ENCODE measurements at places on chromosomes 5 and 9.

- no peak for ATAC-seq
These were observed 121.5 kb upstream of the SNX2 start for GRCh38 chr5:122653087-122654017.

DNA sequence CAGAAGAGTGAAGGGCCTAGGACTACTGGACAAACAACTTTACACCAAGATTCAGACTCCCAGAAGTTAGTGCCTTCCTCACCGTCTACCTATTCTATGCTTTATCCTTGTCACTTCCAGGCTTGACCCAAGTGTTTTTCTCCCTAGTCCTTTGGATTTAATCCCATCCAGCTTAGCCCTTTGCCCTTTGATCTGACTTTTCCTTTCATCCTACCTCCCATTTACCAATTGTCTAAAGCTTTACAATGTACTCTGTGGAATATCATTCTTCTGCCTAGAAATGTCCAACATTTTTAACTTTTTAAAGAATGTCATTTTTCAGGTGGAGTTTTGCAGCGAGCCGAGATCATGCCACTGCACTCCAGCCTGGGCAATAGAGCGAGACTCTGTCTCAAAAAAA lies 292.1 kb downstream of the EPB41L4A start:
- no peak for ATAC-seq

DNA sequence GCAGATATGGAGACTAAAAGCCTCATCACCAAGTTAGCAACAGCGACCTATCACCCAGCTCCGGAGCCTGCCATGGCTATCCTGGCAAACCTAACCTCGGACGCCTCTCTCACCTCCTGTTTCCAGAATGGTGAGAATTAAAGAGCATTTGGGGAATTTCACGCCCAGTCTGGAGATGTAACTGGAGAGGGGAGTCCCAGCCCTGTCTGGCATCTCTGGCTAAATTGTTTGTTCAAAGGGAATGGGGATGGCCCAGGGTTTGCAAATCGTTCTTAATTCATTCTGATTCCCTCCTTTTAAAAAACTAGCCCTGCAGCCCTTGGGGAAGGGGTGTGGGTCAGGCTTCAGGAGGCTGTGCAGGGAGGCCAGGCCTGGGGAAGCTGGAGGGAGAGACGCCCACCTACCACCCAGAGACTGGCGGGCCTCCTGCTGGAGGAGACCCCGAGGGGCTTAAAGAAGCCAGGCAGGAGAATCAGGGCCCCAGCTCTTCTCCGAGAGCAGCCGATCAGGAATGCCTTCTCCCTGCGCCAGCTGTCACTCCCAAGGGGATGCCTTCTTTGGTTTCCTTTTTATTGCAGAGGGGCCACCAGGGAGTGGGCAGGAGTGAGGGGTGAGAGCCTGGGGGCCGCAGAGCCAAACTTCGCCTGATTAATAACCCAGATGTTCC lies 964 bp upstream of the COL5A1 start:
- ATAC-seq: no peak

- ATAC-seq: no peak
These were observed 36.1 kb downstream of the UHRF2 start for GRCh38 chr9:6449086-6449485.

- no peak for ATAC-seq
These were observed 167.8 kb downstream of the OLFM1 start for GRCh38 chr9:135255033-135255840.

- no peak for ATAC-seq
These were observed 354.0 kb upstream of the CLINT1 start for GRCh38 chr5:158212917-158213316.

- no peak for ATAC-seq
These were observed 24.4 kb downstream of the SMARCA2 start for GRCh38 chr9:2039294-2040180.

DNA sequence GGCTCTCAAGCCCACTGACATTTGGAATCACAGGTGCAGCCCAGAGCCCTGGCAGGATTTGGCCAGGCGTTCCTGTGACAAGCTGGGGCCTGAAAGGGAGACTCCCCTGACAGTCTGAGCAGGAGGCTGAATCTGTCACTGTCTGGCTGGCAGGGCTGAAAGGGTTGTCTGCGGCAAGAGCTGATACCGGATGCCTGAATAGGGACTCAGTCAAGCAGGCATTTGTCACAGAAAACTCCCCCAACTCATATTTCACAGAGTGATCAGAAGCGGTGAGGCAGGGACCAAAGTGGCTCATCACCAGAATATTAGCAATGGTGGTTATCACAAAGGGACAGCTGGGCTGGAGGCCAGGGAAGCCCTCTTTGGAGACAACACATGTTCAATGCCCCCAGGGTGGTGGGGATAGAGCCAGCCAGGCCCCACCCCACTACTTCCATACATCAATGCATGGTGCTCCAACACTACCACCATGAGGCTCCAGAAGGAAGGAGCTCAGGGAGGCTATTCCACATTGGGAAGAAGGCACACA lies 295.5 kb downstream of the DTWD2 start:
- ATAC-seq: no peak

GRCh38 chr9:112162621-112163413 lies 12.3 kb downstream of the SUSD1 start:
- ATAC-seq: no peak

DNA sequence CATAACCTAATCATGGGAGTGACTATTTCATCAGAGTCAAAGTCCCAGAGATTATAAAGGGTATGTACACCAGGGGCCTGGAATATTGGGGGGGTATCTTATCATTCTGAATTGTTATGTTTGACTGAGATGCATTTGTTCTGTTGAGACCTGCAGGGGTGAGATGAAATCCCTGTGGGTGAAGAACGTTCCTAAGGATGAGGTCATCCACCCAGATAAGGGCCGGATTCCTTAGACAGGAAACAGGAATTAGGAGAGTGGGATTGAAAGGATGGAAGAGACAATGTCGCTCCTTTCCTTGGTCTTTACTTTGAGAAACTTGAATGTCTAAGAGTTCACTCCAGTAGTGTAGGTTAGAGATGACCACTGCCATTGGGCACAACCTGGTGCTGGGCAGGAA lies 54.7 kb downstream of the GAS1 start:
- no peak for ATAC-seq

DNA sequence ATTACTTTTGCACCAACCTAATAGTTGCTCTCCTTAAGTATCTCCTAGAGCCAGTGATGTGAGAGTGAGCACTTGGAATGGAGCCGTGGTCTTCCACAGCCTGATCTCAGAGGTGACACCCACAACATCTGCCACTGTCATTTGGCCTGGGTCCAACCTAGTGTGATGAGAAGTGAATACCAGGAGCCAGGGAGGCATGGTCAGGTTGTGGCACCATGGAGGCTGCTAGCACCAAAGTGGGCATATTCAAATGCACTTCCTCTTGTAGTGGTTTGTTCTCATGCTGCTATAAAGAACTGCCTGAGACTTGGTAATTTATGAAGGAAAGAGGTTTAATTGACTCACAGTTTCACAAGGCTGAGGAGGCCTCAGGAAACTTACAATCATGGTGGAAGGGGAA lies 22.6 kb upstream of the CEP72 start:
- peak; percentile 81 for ATAC-seq

- no peak for ATAC-seq
These were observed 10.5 kb downstream of the DOCK2 start for GRCh38 chr5:169647566-169647965.

DNA sequence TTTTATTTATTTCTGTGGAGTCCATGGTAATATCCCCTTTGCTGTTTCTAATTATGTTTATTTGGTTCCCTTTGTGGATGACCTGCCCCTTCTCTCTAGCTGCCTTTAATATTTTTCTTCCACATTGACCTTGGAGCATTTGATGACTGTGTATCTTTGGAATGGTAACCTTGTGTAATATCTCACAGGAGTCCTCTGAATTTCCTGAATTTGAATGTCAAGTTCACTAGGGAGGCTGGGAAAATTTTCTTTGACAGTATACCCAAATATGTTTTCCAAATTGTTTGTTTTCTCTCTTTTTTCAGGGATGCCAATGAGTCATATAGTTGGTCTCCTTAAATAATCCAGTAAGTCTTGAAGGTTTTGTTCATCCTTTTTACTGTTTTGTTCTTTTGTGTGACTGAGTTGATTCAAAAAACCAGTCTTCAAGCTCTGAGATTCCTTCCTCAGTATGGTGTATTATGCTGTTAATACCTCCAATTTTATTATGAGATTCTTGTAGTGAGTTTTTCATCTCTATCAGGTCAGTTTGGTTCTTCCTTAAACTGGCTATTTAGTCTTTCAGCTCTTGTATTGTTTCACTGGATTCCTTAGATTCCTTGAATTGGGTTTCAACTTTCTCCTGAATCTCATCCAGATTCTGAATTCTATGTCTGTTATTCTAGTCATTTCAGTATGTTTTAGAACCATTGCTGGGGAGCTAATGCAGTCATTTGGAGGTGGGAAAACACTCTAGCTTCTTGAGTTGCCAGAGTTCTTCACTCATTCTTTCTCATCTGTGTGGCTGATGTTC lies 349.0 kb upstream of the TARS1 start:
- no peak for ATAC-seq

GRCh38 chr5:102762095-102762534 lies 7.0 kb downstream of the PAM start:
- peak; percentile 73 for ATAC-seq

DNA sequence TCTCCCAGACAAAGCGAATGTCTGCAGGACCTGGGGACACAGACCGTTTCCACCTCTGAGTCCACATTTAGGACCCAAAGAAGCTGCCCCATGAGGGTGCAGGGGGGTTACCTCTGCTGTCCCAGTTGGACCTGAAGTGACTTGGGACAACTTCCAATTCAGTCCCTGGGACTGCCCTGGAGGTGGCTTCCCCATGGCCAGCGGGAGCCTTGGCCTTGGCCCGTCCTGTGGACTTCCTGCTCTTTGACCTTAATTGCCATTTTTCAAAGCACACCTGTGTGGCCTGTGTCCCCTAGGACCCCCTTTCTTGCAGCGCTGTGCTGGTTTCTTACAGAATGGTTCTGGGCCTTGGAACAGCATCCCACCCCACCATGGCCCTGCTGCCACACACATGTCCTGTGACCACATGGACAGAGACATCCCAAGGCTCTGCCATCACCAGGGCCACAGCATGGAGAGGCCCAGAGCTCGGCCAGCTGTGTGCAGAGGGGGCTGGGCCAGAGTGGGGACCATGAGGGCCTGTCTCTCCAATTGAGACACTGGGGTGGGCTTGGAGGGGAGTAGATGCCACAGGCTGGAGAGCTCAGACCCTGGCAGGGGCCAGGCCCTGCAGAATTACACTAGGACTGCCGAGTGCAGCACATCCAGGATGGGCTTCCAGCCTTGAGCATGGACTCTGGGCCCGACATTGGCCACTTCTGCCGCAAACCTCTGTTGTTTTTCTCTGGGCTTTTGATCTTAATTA lies 45.8 kb downstream of the SECISBP2 start:
- no peak for ATAC-seq

DNA sequence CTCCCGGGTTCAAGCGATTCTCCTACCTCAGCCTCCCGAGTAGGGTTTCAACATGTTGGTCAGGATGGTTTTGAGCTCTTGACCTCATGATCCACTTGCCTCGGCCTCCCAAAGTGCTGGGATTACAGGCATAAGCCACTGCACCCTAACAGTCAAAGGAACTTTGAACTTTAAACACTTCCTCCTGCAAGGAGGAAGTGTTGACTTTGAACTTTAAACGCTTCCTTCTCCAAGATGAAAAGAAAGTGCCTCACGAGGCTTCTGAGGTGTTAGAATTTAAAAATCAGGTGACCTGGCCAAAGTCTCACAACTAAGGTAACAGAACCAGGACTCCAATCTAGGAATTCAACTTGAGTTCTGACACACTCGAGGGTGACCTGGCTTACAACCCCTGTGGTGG lies 150.9 kb downstream of the BRINP1 start:
- no peak for ATAC-seq

DNA sequence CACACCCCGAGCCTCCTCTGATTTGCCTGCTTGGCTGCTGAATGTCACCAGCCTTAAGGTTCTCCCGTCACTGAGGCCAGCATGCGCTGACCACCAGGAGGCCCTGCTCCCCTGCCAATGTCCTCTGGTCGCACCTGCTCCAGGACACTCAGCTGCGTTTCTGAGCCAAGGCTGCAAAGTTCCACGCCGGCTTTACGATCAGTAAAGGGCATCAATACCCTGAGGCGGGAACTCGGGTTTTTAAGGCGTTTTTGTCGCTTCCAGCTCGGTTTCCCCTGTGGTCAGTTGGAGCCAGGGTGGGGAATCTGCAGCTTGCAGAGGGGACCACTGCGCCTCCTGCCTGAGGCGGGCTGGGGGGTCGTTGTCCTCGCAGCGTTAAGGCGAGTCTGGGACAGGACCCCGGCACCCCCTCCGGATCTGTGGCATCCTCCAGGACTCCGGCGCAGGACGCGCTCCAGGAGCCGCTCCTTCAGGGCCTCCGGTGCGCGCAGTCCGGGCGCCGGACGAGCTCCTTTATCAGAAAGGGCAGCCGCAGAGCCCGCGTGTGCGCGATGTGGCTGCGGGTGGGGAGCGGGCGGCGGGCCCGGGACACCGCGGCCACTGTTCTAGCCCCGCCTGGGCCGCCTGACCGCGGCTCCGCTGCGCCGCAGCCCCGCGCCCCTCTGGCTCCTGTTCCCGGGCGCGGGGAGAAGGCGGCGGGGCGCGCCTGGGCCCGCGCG lies 24.1 kb upstream of the FLT4 start:
- no peak for ATAC-seq

DNA sequence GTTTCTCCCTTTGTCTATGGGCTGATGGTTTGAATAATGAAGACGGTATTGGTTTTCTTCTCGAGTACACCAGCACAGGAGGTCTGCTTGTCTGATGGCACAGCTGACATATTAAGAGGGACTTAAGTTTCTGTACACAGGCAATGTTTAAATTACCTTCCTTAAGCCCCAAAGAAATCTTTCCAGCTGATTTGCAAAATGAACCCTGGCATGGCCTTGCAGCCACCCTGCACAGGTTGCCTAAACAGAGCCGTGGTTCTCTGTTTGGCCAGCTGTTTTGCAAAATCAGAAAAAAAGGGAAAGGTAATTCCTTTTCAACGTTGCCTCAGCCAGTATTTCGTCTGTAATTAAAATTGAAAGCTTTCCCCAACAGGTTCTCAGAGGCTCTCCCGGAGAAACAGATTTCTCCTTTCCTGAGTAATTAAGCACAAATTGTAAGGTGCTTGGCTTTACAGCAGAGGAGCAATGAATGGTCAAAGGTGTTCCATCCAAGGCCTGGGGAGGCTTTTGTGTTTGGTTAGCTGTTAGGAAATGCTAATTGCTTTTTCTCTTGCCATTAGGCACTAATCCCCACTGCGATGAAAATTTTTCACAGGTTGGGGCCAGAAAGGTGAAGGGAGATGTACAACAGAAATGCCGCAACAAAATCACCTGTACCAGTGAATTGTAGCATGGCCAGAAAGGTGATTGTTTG lies 138.9 kb downstream of the RASEF start:
- no peak for ATAC-seq

All from activated T-helper 17 cell treated with anti-CD3 and anti-CD28 coated beads, Interleukin-2, amount 50 U/mL, for 72 hours (primary cell).